Epithelial cell of prostate (primary cell): ENCODE measurements at places on chromosomes 2 and 18.

DNA sequence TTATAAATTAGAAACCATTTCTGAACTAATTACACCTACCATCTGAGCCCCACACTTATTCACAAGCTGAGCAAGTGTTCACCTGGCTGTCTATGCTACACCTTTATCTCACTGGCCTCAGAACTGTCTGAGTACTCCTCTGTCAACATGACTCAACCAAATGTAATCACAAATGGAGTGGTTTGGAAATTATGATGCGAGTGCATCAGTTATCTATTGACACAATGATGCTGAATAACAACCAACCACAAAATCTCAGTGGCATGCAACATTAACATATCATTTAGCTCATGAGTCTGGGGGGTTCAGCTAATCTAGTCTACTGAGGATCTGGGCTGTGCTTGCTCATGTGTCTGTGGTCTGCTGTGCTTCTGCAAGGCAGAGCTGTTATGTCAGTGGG, 184.2 kb upstream of the NXPH2 start:
- DNase-seq, result no peak

DNA sequence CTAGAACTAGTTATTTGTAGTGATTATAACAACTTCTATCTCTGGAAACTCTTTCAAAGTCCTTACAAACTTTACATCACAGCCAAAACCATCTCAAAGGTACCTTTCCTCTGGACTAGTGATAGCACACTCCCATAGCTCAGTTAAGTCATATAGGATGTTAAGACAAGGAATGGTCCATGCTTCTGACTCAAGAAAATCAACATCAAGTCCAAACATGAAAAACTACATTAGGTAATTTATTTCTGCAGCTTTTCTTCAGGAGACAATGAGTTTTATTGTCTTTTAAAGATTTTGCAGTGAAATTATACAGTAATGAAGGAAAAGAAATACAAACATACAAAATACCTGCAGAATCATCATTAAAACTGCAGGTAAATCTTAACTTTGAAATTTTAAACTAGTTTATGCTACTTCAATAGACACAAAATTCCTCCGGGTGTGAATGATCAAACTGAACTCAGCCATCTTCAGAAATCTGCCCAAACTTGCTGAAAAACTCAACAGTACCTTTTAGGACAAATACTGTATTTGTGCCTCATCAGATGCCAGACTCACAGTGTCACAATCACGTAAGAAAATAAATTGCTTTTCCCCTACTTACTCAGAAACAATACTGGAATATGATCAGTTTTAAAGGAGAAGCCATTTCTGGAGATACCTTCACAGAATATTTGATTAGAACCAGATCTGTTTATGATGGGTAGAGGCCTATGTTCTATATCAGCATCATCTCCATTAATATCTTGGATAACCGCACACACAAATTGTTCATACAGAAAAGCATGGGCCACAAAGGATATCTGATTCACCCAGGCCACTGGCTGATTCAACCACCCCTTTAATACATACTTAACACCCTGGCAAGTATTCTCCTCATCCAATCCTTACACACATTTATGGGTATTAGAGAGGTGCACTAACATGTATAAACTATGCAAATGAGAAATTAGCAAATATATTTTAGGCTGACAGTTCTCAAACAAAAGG, 2.6 kb downstream of the TMEM131 start:
- peak; percentile 20 for DNase-seq

DNA sequence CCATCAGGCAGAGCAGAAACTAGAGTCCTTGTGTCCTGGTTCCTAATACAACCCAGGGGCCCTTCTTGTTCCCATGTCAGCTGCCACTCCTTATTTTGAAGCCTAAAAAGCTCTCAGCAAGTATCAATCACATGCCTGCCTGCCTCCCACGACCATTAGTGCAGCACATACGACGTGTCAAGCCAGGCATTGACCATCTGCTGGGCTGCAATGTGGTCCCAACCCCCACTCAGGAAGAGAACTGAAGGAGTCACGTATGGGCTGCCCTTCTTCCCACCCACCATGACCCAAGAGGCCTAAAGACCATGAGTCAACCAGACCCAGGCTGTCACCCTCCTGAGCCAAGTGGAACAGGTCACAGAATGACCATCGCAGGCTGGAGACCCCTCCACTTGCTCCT, 98.8 kb downstream of the KLHL29 start:
- no peak for DNase-seq

DNA sequence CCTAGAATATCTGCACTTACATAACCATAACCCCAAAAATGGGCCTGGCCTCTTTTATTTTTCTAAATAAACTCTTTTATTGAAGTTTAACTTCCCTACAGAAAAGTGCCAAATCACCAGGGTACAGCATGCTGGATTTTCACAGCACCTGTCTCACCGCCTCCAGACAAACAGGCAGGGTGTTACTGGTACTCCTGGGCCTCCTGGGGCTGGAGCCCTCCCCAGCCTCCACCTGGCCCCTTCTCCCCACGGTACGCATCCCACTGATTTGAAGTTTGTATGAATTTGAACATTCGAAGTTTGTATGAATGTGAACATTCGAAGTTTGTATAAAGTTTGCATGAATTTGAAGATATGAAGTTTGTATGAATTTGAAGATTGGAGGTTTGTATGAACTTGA, 232.1 kb downstream of the NDUFA10 start:
- no peak for DNase-seq

GRCh38 chr2:23200068-23200786, 184.8 kb upstream of the KLHL29 start:
- DNase-seq, result no peak

GRCh38 chr2:132623096-132623839, 46.7 kb downstream of the LYPD1 start:
- no peak for DNase-seq

DNA sequence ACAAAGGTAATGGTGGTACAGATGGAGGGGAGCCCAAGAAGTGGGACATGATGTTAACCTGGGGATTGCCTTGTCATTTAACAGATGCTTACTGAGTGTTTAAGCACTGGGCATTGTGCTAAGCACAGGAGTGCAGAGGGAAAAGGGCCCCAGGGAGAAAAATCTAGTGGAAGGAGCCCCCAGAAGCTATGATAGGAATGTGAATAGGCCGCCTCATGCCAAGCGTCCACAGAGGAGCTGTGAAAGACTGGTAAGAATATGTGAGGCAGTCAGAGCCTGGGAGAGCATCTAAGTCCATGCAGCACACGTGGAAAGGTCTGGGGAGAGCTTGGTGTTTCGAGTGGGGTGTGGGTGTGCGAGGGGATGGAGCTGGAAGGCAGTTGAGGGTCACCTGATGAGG, 5.5 kb downstream of the ZNF532 start:
- DNase-seq, result no peak

DNA sequence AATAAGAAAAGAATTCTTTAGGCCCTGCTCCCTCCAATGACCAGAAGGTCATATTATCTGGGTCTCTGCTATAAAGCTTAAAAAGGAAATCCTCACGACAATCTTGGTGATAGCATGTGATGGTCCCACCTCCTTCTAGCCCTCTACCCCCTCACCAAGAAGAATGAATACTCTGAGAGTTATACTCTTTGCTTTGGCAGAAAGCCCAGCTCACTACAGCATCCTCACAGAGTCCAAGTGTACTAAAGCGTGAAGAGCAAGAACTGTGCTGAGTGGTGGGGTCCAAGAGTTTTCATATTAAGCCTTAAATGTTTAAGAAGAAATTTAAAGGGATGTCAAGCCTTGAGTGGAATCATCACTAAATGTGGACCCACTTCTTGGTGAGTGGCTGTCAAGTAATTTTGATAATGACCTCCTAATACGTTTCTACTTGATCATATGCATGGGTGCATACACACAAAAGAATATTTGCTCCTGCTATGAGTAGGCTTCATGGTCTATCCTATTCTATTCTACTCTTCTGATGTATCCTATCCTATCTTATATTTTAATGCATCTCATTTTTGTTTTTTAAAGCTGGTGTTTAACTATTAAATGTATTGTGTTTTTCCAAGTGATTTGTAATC, 16.5 kb upstream of the SERPINB7 start:
- DNase-seq, result no peak

DNA sequence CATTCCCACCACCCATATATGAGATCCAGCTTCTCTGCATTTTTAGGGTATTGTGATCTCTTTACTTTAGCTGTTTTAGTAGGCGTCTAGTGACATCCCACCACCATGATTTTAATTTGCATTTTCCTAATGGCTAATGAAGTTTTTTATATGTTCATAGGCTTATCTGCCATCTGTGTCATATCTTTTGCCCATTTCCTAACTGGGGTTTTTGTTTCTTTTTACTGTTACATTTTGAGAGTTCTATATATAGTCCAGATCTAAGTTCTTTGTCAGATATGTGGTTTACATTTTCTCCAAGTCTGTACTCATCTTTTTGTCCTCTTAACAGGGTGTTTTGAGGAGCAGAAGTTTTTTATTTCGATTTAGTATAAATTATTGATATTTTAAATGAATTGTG, 39.6 kb downstream of the PTPN2 start:
- DNase-seq, result no peak

GRCh38 chr2:240983361-240983995, 14.9 kb upstream of the SNED1 start:
- DNase-seq, result peak; percentile 20
